ENCODE measurements at places on chromosomes 7 and 10.

GRCh38 chr7:27302590-27302989, 60.0 kb downstream of the EVX1 start:
- DNase-seq: no peak

DNA sequence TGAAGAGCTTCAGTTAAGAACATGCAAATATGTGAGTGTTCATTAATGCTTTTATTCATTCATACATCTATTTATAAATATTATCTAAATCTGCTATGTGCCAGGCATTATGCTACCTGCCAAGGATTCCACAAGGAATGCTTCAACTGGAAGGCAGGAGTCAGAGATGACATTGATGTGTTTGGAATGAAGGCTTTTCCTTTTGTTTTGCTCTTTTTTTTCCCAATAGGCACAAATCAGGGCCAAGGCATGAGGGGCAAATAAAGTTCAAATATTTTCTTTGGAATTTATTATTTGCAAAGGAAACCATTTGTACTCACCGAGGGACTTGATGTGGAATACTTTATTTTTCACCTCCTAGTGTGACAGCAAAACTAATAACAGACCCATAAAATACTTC, 530.3 kb downstream of the ARL4A start:
- DNase-seq: no peak

- DNase-seq: no peak
These were observed 253.6 kb downstream of the KIF20B start for GRCh38 chr10:89954787-89955566.

DNA sequence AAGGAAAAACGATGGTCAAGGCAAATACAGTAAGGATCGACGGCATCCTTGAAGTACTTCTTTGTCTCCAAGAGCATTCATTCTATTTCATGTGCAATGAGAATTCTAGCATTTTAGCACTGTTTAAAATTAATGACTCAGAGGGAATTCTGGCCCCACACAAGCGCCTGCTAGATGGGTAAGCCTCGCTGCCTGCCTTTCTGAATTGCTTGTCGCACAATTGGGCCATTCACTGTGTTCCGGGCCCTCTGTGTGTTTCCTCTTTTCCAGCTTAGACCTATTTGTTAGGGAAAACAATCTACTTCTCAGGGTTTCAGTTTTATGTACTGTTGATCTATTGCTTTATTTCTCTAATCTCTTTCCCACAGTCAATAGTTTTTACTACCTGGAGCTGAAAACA, 204.7 kb upstream of the ZNF32 start:
- no peak for DNase-seq

- no peak for DNase-seq
These were observed 572.4 kb downstream of the GLRX3 start for GRCh38 chr10:130708465-130709070.

DNA sequence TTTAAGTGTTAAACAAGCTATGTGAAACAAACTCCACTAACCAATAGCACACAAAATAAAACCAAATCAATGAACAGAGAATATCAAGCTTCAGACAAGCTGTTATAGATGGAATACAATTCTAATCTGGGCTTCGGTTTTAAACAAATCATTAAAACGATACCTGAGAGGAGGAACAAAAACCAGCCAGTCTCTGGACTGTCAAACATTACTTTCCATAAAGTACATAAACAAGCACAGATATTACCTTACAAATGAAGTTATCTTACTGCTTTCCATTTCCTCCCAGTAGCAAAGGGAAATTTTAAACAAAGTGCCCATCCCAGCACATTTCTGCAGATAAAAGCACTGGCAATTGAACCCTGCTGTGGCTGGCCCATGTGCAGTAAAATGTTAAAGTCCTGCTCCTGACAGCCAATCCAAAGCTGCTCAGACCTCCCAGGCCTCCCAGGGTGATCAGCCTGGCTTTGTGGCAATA, 128.0 kb downstream of the NRCAM start:
- no peak for DNase-seq

DNA sequence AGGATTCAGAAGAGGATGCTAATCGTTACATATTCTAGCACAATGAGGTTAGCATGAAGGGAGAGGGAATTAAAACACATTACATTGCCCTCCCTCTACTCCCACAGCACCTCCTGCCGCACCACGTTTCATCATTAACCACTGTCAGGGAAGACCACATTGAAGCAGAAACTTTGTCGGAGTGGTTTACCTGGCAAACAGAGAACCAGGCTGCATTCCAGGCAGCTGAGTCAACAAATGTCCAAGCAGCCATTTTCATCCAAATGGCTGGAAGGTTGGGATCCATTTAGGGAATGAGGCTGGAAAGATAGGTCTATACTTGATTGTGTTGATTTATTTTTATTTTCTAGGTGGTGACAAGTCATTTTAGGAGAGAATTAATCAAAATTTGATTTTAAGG, 273.6 kb downstream of the DYNC1I1 start:
- no peak for DNase-seq

GRCh38 chr7:89511900-89512299, 642.4 kb upstream of the STEAP1 start:
- DNase-seq: no peak

GRCh38 chr7:114481999-114482398, 67.4 kb downstream of the FOXP2 start:
- DNase-seq: no peak

DNA sequence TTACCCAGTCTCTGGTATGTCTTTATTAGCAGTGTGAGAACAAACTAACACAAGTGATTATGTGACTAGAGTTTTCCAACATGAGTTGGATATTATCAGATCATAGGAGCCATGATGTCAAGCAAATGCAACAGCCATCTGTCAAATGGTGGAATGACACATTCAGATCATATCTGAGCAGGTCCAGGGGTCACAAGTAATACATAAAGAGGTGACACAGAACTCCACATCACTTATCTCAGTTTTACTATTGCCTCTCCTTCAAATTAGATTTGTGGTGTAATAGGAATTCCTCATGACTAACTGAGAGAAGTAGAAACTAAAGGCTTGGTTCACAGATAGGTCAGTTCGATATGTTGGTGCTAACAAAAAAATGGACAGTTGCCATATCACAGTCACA, 12.2 kb upstream of the SAMD9L start:
- DNase-seq: no peak

- no peak for DNase-seq
These were observed 145.6 kb downstream of the GLCCI1 start for GRCh38 chr7:8114175-8114574.

GRCh38 chr7:1713502-1714484, 43.7 kb downstream of the ELFN1 start:
- no peak for DNase-seq

- no peak for DNase-seq
These were observed 137.3 kb downstream of the PLXNA4 start for GRCh38 chr7:132438926-132439325.

DNA sequence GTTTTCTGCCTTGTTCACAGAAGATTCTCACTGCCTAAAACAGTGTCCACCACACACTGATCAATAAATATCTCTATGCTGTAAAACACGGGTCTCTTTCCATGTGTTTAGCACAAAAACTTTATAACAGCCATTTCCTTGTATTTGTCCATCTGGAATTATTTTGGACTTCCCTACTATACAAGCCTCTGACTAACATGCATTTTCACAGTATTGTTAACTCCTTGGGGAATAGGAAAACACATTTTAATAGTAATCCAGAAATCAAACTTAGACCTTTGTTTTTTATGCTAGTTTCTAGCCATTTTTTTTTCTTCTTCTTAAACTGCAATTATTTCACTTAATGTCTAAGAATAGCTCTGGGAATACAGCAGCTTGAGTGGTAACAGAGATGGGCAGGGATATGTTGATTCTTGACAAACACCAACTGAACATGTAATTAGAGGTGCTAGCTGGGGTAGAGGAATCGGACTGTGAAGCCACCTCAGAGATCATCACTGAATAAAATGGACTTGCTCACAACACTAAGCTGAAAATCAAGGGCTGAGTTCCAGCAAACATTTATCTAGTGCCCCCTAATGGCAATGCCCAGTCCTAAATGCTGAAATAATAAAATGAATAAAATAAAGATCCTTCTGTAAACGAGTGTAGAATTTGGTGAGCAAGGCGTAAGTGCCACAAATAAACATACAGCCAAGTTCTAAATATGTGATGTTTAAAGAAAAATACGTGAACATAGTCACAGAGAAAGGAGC, 593.1 kb downstream of the SORCS1 start:
- DNase-seq: no peak

GRCh38 chr10:125812128-125812750, 10.8 kb downstream of the UROS start:
- DNase-seq: no peak

DNA sequence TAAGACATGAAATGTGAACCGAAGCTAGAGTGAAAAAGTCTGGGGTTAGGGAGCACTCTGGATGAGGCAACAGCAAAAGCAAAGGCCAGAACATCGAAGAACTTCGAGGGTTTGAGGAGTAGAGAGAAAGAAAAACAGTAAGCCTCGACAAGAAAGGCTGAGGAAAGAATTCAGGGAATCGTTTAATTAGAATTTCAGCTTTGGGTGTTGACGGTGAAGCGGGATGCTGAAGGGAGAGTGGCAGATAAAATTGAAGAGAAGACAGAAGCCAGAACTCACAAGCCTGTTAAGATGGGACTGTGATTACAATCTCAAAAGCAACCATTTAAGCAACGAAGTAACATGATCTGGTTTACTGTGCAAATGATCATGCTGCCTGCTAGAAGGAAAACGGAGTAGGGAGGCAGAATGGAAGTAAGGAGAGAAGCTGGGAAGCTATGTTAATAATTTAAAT, 2.1 kb downstream of the TRDMT1 start:
- no peak for DNase-seq

DNA sequence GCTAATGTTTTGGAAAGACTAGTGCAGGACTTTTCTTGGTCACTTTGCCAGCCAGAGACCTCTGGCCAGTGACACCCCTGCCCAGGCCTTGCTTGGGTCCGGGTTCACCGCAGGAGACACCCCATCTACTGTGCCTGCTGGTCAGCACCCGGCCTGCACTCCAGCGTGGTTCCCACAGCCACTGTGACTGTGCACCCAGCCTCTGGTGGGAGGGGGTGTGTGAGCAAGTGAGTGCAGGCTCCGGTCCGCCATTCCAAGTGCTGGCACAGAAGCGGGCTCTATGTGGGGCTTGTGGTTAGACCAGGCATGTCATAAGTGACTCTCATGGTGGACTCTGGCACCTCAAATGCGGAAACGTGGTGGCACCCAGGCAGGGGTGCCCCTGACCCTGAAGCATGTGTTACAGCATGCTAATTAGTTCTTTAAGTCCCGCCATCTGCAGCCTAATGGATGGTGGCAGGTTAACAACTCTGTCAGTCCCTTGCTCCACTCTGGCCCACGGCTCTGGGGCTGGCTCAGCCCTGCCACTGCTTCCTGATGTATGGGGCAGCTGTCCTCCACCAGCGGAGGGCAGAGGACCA, 311.9 kb upstream of the HGF start:
- no peak for DNase-seq

- DNase-seq: no peak
These were observed 41.2 kb downstream of the ZCCHC24 start for GRCh38 chr10:79404231-79404609.

DNA sequence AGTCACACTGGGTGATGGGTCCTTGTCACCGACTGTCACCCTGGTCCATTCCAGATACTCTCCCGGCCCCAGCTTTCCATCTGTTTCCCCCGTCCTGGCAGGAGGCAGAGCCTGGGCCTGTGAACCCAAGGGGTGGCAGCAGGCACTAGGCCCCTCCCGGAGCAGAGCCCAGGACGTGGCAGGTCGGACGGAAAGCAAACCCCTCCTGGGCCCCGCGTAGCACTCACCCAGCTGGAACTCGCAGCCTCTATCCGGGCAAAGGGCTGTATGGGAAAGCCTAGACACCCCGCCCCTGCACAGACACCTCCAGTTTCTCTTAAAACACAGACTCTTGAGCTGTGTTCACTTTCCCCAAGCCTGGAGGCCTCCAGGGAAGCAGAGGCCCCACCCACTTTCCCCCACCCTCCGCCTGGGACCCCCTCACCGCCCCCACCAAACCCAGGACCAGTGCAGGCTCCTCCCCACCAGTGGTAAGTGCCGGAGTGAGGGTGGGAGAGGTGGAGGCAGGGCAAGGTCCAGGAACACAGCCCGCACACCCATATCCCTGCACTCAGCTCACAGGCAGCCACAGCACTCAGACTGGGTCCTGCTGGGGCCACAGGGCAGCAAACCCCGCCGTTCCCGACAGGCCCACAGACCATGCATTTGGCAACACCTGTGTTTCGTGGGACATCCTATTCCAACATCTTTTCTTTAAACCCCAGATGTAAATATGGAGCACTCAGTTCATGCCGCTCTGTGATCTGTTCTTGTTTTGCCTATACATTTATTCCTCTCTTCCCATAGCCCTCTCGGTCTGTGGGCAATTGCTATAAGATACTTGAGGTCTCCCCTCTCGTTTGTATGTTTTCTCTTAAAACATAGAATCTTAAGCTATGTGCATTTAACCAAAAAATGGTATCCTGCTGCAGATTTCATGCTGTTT, 98.2 kb upstream of the PDGFA start:
- no peak for DNase-seq

GRCh38 chr10:72840319-72840718, 53.2 kb upstream of the OIT3 start:
- DNase-seq: no peak

DNA sequence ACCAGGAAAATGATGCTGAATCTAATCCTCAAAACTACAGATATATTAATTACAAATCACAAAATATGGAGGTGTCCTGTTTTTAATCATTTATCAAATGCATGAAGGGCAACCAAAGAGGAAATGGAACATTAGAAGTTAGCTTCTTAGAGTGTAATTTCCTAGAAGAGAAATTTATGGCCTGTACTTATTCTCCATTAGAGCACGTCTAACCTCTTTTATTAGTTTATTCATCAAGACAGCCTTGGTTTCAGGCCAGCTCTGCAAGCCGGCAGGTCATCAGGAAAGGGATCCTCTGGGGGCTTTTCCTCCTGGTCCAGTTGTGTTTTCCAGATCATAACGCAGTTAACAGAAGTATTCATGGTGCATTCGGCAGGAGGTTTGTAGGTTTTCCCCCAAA, 517.6 kb downstream of the KCNMA1 start:
- DNase-seq: no peak

- no peak for DNase-seq
These were observed 847.1 kb downstream of the REEP3 start for GRCh38 chr10:64368298-64368697.

- no peak for DNase-seq
These were observed 221.8 kb downstream of the PHF14 start for GRCh38 chr7:11195502-11195901.

DNA sequence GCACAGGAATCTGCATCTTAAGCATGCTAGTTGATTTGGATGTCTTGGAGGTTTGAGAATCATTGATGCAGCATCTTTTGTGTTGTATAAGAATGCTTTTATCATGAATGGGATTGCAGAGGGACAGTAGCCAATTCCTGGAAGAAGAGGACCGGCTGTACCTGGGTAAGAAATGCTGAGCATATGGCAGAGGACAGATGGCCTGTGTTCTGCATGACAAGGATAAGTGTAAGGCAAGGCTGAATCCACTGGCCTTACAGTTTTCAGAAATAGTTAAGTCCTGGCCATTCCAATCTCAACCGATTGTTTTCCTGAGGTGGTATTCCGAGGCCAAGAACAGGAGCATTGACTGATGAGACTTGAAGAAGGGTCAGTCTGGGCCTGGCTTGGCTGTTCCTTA, 24.4 kb upstream of the KBTBD2 start:
- DNase-seq: no peak

Data from activated CD8-positive, alpha-beta memory T cell treated with anti-CD3 and anti-CD28 coated beads, Interleukin-2, amount 50 U/mL, for 4 hours (primary cell).